EL (cell line): ENCODE measurements at places on chromosomes 3 and 15.

DNA sequence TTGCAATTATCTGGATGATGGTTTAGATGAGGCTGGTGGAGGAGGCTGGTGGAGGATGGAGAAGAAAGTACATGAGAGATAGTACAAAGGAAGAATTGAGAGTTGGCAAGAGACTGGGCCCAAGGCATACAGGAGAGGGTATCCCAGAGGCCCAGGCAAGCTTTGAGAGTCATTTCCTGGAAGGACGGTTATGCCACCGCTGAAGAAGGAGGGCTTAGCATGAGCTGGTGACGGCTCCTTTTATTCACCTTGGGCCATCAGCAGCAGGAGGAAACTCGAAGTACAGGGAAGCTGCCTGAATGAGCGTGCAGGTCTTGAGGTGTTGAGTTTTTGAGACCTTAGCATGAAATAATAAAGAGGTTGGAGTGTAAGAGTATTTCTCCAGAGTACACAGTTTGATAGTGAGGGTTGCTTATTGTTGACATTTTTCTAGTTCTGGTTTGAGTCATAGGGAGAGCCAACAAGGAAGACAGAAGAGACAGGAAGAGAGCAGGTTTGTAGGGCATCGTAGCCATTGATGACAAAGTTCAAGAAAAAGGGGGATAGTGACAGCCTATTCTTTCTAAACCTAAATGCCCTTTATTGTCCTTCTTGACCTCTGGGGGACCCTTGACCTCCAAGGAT, 13.8 kb downstream of the THSD4 start:
- DNase-seq = no peak

GRCh38 chr3:169509780-169510692, 153.5 kb downstream of the MECOM start:
- no peak for DNase-seq

DNA sequence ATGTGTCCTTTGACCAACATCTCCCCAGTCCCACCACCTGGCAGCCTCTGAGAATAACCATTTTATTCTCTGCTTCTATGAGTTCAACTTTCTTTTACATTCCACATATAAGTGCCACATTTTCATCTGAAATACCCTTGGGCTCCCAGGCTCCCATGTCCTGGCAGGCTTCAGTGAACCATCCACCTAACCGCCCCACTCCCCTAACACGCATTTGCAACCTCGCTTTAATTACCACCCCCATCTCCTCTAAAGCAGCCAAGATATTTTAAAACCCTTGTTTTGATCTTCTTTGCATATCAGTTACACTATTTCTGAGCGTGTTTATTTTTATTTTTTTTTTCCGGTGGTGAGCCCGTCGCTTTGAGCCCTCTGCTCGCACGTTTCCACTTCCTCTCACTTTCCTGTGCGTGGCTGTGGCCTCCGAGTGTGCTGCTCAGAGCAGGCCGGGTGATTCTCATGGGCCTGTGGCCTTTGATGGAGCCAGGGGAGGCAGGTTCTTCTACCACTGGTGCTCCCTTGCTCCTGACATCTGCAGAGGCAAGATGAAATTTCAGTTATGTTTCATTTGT, 195.4 kb upstream of the LPP start:
- no peak for DNase-seq

GRCh38 chr3:126517986-126518778, 609 bp upstream of the UROC1 start:
- DNase-seq = no peak

GRCh38 chr3:15713364-15713763, 84.4 kb downstream of the ANKRD28 start:
- DNase-seq = no peak

DNA sequence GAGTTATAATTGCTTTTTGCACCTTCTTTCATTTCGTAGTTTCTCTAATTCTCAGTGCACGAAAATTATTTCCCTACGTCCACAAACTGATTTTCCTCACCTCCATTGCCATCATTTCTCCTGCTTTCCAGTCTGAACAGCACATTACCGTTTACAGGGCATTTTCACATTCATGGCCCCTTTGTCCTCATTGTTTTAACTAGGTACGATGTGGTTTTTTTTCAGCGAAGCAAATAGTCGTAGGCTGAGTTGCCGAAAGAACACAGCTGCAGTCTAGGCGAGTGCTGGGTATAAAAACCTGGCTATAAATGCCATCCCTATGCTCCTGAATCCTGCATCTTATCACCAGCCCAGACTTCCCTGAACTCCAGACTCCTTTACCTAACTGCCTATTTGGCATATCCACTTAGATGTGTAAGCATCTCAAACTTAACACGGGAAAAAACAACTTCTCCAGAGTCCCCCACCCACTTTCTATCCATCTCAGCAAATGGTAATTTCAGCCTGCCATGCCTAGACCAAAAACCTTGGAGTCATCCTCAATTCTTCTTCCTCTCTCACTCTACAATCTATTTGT, 691 bp upstream of the FSIP1 start:
- no peak for DNase-seq

DNA sequence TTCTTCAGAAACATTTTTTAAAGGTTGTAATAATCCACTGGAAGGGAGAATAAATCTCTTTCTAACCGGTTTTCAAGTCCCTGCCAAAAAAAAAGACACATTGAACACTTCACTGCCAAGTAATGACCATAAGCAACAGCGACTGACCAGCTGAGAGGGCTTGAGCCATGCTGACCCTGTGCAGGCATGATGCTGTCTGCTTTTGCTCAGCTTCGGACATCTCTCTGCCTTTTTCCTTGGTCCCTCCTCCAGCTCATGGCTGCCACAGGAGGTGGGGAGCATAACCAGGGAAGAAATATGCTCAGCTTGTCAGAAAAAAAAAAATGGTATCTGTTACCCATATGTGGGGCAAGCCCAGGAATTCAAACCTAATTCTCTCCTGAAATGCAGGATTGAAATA, 1.5 kb downstream of the IGSF10 start:
- no peak for DNase-seq

- no peak for DNase-seq
Measured at GRCh38 chr3:171160325-171160724, 133.8 kb upstream of the SLC2A2 start.

DNA sequence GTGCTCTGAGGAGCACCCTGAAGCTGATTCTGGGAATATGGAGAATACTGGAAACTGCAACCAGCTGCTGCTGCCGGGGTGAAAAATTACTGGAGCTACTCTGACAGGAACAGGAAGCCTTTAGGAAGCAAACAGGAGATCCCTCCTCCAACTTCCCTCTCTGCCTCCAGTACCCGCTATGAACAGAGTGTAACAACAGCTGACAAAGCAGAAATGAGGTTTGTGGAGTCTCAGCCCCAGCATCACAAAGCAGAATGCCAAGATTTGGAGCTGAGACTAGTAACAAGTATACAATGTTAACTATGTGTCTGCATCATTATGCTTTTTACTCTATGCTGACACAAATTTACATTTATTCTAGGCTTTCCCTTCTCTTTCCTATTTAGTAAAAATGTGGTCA, 22.7 kb upstream of the PIAS1 start:
- no peak for DNase-seq

GRCh38 chr3:187130346-187131066, 8.8 kb downstream of the RPL39L start:
- DNase-seq = peak; percentile 75

DNA sequence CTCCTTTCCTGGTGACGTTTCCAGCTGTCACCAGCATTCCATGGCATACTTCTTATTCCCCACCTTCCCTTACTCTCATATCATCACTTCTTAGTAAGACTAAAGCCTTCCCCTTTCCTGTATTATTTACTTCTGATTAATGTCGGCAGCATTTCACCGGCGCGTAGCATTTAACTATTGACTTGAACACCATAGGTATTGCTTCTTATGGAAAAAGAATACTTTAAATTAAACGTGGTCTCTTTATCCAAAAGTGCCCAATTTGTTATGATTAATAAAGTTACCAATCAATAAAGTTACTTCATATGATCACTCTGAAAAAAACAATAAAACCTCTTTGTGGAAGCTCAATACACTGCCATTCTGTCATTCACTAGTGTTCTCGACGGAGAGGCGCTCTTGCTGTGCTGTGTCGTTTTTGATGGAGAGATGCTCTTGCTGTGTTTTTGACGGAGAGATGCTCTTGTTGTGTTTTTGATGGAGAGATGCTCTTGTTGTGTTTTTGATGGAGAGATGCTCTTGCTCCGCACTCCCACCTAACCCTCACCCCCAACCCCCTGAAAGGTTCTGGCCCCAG, 165.0 kb downstream of the XXYLT1 start:
- DNase-seq = no peak

GRCh38 chr3:169133178-169134161, 530.0 kb downstream of the MECOM start:
- no peak for DNase-seq

- DNase-seq = no peak
Measured at GRCh38 chr3:62289922-62290321, 83.4 kb downstream of the FEZF2 start.

DNA sequence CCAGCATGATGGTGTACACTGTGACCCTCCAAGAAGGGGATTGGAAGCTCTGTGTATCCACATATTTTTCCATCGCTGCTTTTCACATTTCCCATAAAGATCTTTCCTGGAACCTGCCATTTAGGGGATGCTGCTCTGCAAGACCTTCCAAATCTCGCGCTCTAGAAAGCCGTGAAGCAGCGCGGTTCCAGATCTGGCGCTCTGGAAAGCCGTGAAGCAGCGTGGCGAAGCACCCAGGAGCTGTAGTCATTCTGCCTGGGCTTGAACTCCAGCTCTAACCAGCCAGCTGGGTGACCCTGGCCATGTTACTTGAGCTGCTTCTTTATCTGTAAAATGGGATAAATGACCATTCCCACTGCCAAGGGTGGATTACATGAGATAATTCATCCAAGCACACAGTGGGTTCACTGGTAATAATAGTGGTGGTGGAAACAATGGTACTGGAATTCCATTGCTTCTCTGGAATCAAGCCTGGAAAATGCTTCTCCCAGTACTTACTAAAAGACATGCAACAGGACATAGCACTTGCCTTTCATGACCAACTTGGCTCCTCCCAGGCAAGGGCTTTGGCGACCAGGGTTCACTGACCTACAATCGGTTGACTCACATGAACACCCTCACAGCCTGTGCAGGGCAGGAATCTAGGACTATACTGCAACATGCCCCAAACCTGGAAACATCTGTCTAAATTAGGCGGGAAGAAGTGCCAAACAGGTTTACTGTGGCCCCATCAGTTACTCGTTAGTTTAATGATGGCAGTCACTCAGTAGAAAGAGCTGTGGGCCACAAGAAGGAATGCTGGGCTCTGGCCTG, 70.7 kb downstream of the XXYLT1 start:
- no peak for DNase-seq

DNA sequence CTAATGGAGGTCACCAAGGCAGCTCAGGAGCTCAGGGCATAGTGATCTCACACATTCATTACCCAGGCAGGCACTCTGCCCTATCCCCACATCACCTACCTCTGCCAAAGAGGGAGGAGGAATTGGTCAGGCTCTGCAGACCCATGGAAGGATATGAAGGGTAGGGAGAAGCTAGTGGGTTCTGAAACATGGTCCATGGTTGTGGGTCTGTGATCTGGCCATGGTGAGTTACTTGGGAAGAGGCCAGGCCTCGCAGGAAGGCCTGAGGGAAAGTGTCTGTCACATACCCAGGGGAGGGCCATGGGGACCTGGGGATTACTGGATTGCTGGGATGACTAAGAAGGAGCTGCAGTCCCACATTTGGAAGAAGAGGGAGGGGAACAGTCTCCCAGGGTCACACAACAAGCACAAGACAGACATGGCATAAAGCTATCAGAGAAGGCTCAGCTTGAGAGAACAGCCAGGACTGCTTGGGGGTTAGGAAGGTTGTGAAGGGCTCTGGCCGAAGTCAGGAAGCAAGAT, 1.4 kb upstream of the PRSS50 start:
- DNase-seq = no peak

DNA sequence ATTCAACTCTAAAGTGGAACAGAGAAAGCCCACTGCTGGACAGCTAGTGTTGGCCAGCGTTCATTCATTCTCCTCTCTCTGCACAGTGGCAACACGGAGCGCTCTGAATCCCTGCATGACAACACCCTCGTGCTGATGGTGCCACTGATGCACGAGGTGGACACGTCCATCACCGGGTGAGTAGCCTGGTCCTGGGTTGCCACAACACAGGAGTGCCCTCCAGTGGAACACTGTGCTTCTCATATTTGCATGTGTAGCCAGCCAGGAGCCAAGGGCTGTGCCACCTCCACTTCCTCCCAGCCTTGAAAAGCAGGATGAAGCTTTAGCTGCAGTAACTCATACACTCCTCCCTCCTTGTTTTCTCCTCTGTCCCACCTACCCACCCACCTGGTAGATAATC, 120.0 kb upstream of the CTDSPL start:
- DNase-seq = peak; percentile 4

DNA sequence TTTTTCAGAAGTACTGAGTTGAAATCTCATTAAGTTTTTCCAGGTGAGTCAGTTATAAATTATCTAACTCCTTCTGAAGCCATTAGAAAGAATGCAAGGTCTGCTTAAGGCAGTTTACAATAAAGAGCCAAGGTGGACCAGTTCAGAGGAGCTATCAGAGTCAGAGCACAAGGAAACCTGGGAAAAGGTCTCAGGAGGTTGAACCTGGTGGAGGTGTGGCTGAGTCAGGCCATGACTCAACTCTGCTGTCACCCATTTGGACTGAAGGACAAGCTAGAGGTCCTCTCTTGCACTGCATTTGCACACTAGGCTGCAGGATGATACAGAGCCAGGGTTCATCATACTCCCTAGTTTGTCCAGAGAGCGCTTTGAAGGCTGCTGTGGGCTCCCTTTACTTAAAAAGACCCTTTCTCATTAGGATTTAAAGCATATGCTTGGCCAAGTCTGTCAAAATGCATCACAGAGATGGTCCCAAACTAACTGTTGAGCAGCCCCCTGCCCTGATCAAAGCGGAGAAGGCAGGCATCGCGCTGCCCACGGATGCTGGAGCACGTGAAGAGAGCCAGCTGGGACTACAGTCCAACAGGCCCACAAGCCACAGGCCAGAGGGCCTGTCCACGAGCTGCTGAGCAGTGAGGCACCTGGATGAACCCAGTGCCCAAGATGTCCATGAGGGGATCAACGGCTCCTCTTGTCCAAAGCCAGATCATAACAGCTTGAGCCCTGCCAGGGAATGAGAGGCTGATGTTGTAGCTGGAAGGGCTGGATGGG, 26.0 kb upstream of the MRPS22 start:
- DNase-seq = no peak

- no peak for DNase-seq
Measured at GRCh38 chr15:58282060-58282708, 144.0 kb downstream of the AQP9 start.

- no peak for DNase-seq
Measured at GRCh38 chr15:72068856-72069255, 49.1 kb downstream of the MYO9A start.

DNA sequence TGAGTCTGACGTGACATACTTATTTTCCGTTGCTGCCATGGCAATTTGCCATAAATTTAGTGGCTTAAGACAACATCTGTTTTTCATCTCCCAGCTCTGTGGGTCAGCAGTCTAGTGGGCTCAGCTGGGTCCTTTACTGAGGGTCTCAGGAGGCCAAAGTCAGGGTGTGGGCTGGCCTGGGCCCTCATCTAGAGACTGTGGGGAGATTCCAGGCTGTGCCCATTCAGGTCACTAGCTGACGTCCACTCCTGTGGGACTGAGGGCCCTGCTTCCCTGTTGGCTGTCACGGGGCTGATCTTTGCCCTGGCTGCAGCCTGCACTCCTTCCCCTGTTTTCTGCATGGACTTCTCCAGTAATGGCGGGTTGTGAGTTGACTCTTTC, 19.1 kb downstream of the FGD5 start:
- no peak for DNase-seq

- peak; percentile 15 for DNase-seq
Measured at GRCh38 chr15:29883126-29883525, 60.9 kb upstream of the TJP1 start.
